ENCODE measurements at places on chromosomes 2 and 18.
A peak's percentile ranks its signal among the peaks of the same experiment; 100 is the strongest.

- no peak for DNase-seq
These were observed 202.7 kb downstream of the NYAP2 start for GRCh38 chr2:225602205-225602604.

DNA sequence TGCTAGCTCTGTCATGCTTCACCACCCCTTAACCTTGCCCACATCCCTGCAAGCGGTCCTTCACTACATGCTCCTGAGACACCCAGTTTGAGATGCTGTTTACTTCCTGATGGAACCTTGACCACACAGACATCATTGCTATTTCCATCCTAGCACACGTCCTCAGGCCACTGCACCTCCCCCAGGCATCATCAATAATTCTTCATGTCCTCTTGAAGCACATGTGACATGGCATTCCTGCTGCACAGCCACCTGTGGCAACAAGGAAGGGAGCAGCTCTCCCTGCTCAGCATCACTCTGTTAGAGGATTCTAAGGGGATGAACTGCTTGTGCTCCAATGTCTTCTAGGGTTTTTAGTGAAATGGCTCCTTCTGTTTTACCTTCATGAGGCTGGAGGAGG lies 26.1 kb upstream of the ST3GAL5 start:
- no peak for DNase-seq

GRCh38 chr2:105188343-105188742 lies 53.2 kb upstream of the GPR45 start:
- DNase-seq: no peak

DNA sequence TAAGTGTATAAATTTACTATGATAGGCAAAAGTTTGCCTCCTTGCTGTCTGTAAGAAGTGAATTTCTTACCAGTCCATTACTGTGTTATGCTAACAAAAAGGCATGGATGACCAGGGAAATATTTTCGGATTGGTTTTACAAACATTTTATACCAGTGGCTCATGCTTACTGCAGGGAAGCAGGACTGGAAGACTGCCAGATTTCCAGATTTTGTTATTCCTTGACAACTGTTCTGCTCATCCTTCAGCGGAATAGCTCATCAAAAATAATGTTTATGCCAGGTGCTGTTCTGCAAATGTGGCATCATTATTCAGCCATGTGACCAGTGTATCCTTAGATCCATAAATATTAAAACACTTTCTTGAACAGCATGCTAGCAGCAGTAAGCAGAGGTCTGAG lies 40.4 kb upstream of the NETO1 start:
- no peak for DNase-seq

- no peak for DNase-seq
These were observed 511 bp downstream of the MOB4 start for GRCh38 chr2:197516393-197516761.

- no peak for DNase-seq
These were observed 23.1 kb downstream of the NABP1 start for GRCh38 chr2:191701029-191701428.

GRCh38 chr2:16664052-16664731 lies 1.4 kb downstream of the CYRIA start:
- no peak for DNase-seq

DNA sequence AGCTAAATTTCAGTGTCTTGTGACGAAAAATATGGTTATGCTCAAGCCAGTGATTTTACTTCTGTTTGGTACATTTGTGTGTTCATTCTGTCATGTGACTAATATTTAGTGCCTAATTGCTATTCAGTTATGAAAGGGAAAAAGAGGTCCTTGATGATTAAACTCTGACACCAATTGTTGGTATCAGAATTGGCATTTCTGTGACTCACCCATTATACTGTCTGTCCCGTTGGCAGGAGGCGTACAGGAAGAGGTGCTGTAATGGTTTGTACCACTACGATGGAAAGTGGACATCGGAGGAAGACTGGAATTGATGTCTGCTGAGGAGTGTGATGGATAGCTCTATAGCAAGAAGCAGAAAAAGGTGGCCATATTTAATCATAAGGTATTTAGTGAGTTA lies 310.4 kb upstream of the CCDC68 start:
- DNase-seq: no peak

DNA sequence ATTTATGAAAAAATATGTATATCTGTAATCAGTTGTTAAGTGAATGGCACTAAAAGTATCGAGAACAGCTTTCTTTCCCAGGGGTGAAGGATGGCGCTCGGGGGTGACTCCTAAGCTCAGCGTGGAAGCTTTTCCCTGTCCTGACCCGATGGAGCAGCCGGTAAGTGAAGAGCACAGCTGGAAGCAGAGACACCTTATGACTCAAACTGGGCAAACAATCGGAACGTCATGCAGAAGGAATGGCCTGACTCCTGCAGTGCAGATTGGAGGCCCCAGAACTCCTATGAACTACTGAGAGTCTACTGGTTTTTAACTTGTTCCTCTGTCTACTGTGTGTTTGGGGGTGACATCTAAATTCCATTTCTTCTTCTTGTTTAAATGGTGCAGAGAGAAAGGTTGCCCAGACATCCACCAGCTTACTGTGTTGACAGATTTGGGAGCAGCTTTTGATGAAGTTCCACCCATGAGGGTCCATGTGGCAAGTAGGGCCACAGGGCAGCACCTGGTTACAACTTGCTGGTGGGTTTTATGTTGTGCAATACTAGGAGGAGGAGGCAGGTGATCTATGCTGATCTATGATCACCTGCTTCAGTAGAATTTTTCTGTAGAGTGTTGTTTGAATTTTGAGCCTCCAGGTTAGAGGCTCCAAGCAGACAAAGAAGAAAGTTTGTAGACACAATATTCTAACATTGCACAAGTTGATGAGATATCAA lies 52.8 kb upstream of the TMEM182 start:
- no peak for DNase-seq

DNA sequence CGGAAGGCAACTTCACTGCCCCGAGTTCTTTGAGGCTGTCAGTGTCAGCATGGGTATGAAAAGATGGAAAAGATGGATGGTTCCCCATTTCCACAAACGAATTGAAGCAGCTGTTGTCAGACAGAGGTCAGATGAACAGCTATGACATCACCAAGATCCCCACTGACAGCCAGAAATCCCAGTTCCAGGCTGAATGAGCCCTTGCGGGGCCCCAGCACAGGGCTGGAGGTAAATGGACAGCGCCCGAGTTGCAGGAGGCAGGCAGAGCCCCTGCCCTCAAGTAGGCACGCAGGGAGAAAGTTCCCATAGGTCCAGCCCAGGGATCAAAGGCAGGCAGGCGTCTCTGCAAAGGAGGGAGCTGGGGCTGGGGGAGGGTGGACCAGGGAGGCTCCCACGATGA lies 169.5 kb upstream of the AGAP1 start:
- no peak for DNase-seq

DNA sequence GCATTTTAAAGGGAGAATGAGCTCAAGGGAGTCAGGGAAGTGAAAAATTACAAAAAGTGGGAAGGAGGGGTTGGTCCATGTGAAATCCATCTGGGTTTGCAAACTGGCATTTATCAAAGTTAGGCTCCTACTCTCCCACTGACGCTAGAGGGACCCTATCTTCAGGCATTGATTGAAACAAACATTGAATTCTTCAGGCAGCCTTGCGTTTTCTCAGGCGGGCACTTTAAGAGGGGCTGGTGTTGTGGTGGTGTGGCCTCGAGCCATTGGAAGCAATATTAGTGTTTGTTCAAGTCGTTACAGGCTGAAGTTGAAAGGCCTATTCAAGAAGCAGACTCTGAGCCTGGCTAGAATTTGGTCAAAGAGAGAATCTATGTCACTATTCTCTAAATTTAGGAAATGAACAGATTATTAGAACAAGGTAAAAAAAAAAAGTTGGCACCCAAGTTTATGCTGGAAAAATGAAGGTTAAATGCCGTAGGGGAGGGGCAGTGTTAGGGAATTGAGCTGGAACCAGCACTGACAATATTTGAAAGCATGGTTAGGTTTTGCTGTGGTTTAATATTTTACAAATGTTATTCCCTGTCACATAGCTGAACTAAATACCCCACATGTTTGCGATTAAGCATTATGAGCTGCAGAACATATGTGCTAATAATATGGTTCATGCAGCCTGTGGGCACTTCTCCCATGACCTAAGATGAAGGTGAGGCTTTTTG lies 36.8 kb downstream of the STON1 start:
- no peak for DNase-seq

- DNase-seq: no peak
These were observed 129.7 kb upstream of the TTC39C start for GRCh38 chr18:23884681-23885375.

GRCh38 chr2:30113617-30114293 lies 33.1 kb upstream of the YPEL5 start:
- no peak for DNase-seq

- no peak for DNase-seq
These were observed 90.9 kb upstream of the UBXN4 start for GRCh38 chr2:135650721-135651120.

DNA sequence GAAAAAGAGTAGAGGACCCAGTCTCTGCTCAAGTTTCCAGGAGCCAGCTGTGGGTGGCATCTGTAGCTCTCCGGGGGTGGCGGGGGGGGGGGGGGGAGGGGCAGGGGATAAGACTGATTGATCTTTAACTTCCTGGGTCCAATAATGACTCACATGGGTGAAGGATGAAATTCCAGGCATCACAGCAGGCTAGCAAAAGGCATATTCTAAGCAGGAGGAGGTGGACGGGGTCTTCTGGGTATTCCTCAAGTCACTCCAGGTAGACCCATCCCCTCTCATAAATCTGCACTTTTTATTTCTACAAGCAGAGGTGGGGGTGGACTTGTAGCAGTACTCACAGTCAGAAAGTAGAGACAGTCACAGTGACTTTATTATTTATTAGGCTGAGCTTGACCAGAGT lies 85.5 kb upstream of the TMEM247 start:
- no peak for DNase-seq

GRCh38 chr18:45910405-45911023 lies 56.6 kb downstream of the EPG5 start:
- DNase-seq: peak; percentile 63
